NCI-H510A (cell line): ENCODE measurements at places on chromosomes 16 and 17.

- no peak for DNase-seq
Measured at GRCh38 chr17:7328840-7329373, at the start of gene NEURL4. NEURL4 (minus strand) TSS chr17:7329335; CDS start chr17:7329312, 23 bp downstream.

GRCh38 chr17:40314584-40314956, 5.6 kb downstream of the RARA start:
- peak; percentile 84 for DNase-seq

DNA sequence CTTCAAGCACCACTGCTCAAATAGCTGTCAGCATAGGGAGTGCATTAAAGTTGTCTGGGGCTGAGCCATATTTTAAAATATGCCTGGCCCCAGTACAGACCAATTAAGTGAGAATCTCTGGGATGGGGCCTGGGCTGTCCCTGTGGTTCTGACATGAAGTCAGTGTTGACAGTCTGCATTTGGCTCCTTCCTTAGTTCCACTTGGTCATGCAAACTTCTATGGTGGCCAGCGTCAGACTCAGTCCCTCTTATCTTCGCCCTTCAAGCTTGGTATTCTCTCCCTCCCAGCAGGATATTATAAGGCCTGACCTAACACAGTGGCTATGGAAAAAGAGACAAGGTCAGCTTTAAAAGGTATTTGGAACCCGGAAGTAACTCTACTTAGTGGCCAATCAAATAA, 177.2 kb downstream of the PMP22 start:
- no peak for DNase-seq

- peak; percentile 96 for DNase-seq
Measured at GRCh38 chr17:28725660-28726225, 290 bp downstream of the TLCD1 start.

DNA sequence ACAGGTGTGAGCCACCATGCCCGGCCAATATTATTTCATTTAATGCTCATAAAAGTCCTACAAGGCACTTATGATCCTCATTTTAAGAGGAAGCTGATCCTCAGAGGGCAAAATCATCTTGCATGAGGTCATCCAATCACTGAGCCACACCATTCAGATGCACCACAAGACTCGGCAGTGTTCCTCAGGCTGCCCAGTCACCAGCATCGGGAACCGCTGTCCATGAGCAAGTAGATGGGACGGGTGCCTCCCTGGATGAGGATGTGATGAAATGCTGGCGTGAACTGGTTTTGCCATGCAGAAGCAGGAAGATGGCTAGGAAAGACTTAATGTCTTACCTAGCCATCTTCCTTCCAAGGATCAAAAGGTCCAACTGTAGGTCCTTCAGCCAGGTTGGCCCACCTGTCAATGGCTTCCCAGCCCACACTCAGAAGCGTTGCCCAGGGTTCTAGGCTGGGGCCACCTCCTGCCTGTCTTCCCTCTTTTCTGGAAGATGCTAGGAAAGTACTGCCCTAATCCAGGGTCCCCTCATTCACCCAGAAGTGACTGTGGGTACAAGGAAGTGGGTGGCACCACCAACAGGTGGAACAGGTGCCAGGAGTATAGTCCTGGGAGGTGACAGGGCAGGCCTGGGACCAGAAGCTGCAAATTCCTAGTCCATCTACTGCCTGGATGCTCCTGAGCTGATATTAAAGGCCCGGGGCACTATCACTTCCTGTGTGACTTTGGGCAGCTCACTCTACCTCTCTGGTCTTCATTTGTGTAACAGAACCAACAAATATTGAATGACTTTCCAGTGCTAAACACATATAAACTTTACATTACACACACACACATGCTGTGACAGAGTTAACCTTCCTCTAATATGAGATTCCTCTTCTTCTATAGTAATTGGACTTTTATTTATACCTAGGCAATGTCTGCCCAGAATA, 32.2 kb upstream of the CRYBA1 start:
- DNase-seq = no peak

- DNase-seq = no peak
Measured at GRCh38 chr17:77404812-77405581, 264.2 kb downstream of the SEC14L1 start.

GRCh38 chr17:19539841-19540311, 6.2 kb downstream of the SLC47A1 start:
- DNase-seq = no peak

DNA sequence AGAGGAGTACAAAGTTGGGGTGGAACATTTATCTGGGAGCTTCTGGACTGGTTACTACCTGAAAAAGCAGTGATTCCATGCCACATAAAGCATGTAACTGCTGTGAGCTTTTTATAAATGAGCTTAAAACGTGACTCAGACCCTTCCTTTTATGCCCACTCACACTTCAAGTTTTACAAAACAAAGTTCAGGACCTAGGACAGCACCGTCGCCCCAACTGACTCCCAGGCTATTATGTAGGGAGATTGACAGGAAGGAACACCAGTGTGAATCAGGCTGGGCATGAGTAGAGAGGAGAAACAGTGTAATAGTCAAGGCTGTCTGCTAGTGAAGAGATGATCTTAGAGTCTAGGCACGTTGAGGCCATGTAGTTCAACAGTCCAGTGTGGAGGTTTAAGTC, 91.6 kb upstream of the DNAH9 start:
- DNase-seq = no peak

GRCh38 chr17:45950888-45951287, 48.2 kb upstream of the STH start:
- DNase-seq = no peak

DNA sequence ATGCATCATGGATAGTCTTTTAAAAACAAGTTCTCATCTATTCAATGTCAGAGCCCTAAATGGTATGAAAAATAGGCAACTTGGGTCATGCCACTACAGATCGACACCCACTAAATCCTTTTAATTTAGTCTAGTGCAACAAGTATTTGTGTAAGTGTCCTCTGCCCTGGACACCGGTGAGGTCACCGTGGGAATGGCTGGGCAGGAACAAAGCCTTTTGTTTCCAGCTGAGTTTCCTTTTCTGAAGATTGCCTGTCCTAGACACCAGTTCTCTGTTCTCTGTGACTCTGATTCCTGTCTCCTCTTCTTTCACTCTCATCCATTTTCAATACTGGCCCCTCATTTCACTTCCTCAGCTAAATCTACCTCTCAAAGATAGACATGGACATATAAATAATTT, 446.5 kb downstream of the MAF start:
- no peak for DNase-seq

DNA sequence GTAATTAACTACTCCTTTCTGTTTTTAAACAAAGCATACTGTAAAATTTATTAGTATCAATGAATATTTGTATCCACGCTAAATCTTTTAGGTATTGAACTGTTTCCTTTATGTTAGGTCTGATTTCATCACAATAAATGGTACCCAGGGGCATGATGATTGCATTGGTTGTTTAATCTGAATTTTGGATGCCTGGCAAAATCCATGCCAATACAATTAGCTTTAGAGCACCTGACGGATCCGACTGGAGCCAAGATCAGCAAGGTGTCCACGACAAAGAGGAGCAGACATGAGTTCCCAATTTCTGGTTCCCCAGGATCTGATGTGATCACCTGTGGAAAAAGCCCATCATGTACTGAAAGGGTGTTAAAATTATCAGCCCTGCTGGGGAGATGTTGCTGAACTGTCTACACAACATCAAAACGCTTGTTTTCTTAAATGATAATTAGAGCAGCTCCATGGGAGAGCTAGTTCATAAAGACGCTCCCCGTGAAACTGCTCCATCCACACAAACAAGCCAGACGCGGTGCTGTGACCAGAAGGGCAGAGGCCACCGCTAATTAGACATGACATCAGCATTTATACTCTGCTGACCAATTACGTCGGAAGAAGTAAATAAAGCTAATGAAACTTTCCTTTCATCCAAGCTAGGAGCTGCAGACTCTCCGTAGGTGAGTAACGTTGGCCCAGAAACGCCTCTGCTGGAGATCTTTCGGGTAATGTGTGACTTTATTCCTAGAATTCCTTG, 151.7 kb downstream of the CPPED1 start:
- no peak for DNase-seq

- no peak for DNase-seq
Measured at GRCh38 chr16:3008690-3009037, 4.1 kb upstream of the CLDN9 start.

GRCh38 chr17:2903193-2903974, 107.1 kb downstream of the RAP1GAP2 start:
- peak; percentile 46 for DNase-seq
